ENCODE measurements at places on chromosomes 3 and 15.

DNA sequence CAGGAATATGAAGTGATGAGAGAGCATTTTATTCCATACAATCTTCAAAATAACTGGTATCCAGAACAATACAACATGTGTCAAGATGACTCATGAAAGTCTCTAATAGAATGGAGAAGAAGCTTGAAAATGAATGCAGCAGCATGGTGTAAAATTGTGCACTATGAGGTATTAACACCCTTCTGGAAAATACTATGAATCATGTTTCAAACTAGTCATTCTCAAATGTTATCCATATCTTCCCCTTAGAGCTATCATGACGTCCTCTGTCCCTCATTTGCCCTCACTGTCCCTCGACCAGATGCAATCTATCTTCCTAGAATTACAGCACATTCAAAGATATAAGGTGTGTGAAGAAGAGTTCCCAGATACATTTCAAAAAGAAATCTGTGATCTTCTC, 198.2 kb downstream of the NECTIN3 start:
- DNase-seq = no peak

GRCh38 chr3:132456136-132456535, 38.8 kb downstream of the DNAJC13 start:
- DNase-seq = no peak

GRCh38 chr3:186053954-186054791, 54.7 kb downstream of the ETV5 start:
- no peak for DNase-seq

DNA sequence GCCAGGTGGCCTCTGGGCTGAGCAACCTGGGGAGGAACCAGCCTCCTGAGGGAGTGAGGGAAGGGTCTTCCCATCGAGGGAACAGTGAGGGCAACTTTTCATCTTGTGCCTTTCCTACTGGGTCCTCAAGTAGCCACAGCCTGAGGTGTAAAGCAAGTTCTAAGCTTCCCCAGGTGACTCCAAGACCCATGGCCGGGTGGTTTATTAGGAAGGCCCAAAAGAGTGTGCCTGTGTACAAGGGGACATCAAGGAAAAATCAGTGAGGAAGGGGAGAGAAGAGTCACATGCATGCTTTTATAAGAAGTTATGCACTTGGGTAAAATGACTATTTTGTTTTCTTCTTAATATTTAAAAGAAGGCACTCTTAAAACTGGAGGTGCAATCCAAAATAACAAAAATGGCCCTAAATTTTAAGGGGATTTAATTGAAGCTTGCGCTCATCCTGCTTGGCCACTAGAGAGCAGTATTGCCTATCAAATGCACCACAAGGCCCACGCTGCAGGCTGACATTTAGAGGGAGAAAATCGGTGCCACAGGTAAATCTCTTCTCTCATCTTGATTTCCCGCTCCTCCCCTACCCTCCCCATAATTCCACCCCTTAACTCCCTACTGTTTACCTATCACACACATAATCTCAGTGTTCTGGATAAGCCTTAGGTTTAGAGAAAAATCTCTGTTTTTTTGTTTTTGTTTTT, 6.7 kb downstream of the NANOGP8 start:
- peak; percentile 18 for DNase-seq

DNA sequence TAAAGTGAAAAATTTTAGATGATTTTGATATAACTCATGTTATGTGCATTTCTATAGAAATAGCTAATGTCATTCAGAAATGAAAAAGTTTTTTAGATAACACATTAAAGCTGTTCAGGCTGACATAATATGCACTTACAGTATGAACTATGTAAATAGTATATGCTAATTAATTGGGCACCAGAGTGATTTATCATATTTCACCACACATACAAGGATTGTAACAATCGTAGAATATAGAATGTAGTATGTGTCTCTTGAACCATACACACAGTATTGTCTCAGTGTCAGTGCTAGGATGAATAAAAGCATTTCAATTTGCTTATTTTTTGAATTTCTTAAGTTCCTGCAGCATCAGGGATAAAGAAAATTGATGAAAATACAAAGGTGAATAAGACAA, 710.0 kb downstream of the OTOL1 start:
- DNase-seq = no peak
